ENCODE measurements at places on chromosomes 5 and 9.
A peak's percentile ranks its signal among the peaks of the same experiment; 100 is the strongest.

DNA sequence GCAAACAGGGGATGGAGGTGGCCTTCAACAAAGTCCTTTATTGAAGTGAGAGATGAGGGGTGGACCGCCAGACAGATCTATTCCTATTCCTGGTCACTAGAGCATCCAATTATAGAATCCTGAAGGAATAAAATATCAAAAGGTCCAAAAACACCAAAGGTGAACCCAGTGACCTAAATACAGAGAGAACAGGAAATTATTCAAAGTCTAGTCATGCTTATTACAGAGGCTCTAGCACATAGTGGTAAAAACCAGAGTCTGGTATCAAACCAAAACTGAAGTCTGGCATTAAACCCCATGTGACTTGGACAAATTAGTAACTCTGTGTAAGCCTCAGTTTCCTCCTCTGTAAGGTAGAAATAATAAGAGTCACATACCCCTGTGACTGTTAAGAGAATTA, 100.5 kb upstream of the SNX2 start:
- DNase-seq, result no peak

DNA sequence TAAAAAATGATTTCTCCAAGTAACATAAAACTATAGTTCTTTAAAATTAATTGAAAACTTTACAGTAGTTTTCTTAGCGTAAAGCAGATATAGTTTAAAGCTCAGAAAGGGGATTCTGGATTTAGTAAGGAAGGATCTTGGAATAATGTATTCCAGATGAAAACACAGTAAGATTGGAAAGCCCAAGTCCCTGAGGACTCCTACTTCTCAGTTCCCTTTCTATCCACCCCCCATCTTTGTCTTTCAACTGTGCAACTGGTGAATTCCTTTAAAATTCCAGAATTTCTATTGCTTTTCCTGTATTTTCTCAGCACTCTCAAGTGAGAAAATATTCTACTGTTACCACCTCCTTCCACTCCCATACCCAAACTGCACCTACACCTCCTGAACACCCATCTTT, 184.5 kb upstream of the FBN2 start:
- no peak for DNase-seq

DNA sequence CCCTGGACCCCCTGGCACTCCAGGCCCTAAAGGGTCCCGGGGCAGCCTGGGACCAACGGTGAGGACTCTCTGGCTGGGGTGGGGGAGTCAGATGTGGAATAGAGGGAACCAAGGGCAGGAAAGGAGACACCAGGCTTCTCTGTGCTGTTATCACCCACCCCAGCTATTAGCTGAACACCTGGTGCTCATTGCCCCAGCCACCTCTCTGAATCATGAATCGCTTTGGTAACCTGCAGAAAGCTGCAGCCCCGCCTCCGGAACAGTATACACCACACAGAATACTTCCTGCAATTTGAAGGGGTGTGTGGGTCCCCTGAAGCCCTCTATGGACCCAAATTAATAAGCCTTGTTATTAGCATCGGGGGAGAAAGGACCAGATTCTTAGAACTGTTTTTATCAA, 40.4 kb upstream of the ORM1 start:
- no peak for DNase-seq

DNA sequence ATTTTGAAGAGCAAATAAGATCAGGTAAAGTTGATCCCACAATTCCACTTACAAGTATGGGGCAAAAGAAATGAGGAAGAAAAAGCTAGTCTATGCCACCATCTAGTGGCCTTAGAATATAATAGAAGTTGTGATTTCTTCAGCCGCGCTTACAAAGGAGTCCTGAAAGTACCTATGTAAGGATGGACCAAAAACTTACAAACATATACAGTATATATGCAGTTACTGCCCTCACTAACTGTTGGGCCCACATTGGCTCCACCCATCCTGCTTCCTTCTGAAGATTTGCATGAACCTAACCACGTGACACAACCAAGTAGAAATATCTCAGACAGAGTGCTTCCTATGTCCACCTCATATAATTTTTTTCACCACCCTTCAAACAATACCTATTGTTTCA, 11.7 kb upstream of the OR13D1 start:
- DNase-seq, result peak; percentile 59

GRCh38 chr5:127647361-127647958, 1.4 kb upstream of the CTXN3 start:
- no peak for DNase-seq

Data from renal cortical epithelial cell (primary cell).